ENCODE measurements at places on chromosomes 2 and 18.

DNA sequence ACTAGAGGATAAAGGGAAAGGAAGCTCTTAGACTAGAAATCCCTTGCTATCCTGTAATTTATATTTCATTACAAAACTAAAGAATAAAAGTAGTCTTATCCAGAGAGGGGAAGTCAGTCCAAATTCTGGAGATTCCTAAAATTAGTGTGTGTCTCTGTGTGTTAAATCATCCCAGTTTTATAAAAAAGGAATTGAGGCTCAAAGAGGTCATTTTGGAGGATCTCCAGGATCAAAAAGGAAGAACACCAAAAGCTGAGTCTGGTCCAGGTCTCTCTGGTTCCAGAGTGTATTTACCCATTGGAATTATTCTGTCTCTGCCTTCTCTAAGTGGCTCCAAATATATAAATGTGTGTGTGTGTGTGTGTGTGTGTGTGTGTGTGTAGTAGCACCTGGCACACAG is 166.7 kb downstream of the NRXN1 start:
- no peak for DNase-seq

- no peak for DNase-seq
Observed at GRCh38 chr2:148978026-148978685, 60.3 kb upstream of the LYPD6B start.

DNA sequence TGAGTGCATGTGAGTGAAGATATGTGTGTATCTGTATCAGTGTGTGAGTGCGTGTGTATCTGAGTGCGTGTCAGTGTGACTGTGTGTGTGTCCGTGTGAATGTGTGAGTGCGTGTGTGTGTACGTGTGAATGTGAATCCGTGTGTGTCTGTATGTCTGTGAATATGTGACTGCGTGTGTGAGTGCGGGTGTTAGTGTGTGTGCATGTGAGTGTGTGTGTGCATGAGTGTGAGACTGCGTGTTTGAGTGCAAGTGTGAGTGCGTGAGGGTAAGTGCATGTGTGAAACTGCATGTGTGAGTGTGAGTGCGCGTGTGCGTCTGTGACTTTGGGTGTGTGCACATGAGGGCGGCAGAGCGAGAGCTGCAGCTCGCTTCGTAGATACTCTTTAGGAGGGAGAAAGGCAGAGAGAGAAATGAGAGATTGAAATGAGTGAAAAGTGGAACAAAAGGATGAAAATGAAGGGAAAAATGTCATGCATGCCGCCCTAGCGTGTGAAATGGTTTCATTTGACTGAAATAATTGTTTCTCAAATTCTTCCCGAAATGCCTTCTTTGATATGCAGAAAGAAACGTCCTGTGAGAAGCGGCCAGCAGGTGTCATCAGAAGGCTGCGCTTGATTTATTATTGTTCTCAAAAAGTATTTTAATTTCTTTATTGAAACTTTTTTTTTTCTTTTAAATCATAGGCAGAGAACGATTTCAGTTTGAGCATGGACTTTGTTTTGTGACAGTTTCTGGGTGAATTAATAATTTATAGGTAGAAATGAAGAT is 25.6 kb downstream of the ZNF407 start:
- DNase-seq = no peak

DNA sequence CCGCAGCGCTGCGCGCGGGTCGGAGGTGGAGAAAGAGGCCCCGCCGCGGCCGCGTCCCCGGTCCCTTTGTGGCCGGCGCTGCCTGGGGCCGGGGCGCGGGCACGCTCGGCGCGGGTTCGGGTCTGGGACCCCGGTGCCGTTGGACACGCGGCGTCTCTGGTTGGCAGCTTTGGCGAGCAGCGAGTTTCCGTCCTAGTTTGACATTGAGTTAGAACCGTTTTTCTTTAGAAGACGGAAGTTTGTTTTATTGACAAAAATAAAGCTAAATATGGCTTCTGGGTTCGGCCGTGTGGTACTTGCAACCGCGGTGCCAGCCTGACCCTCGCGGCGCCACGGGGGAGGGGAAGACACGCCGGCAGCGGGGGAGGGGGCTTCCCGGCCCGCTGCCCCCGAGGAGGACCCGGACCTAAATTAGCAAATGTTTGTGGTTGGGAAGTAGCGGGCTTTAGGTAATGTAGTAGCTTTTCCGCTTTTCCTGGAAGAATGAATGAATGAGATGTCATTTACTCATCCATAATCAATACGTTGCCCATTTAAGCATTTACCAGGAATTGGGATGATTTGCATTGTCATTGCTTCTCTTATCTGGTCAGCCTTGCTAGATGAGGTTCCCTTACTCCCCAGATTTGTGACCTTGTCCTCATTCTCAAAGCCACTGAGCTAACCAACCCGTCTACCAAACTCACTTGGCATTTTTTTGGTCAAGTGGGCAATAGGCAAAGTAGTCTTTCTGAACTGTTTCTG is 530 bp downstream of the GALNT1 start:
- peak; percentile 29 for DNase-seq

GRCh38 chr18:69177702-69178101 is 223.0 kb upstream of the DOK6 start:
- no peak for DNase-seq

DNA sequence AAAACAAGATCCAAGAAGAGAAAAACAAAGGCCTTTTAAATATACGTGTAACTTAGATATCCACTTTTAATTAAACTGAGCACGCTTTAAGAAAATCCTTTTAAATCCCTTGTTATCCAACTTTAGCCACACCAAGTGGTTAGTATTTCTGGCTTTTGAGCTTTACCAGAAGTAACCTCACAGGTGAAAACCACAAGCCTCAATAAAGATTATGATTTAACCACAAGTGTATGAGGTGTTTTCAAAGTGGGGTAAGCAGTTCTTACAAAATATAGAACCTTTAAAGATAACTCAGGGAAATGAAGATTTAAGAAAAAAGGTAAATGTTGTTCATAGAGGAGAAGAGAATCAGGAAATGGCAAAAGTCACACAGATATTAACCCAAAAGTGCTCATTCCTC is 58.4 kb upstream of the CDCA7 start:
- DNase-seq = no peak

- peak; percentile 97 for DNase-seq
Observed at GRCh38 chr18:23998820-23999219, 15.7 kb upstream of the TTC39C start.

- no peak for DNase-seq
Observed at GRCh38 chr18:33596178-33596854, 18.3 kb downstream of the ASXL3 start.

DNA sequence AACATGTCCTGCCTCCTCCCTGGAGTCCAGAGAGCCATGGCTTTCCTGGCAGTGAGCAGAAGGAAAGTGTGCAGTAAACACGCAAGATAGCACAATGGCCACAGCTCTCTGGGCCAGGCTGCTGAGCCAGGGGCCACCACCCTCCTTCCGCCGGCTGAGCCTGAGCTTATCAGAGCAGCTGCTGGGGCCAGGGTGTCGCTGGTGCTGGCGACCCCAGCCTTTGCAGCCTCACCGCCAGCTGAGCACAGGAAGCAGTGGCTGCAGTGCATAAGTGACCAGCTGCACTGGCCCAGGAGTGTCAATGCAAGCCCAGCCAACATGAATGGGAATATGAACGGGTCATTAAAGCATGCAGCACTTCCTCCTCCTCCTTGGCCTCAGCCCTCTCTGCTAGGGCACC is 172.0 kb downstream of the ZFP36L2 start:
- DNase-seq = no peak

DNA sequence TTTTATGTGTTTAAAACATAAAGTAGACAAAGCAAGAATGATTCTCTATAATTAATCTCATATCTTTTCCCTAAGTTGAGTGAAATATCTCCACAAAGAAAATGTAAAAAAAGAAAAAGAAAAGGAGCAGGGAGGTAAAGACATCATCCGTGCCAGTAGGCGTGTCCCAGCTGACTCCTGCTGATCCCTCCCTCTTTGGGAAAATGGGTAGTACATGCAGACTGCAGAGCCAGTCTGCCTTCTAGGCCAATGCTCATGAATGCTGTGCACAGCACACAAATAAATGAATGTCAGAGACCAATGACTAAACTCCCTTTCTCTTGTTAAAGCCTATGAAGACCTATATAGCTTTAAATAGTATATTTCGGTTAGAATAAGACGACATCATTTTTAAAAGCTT is 64.7 kb downstream of the RAPH1 start:
- no peak for DNase-seq

DNA sequence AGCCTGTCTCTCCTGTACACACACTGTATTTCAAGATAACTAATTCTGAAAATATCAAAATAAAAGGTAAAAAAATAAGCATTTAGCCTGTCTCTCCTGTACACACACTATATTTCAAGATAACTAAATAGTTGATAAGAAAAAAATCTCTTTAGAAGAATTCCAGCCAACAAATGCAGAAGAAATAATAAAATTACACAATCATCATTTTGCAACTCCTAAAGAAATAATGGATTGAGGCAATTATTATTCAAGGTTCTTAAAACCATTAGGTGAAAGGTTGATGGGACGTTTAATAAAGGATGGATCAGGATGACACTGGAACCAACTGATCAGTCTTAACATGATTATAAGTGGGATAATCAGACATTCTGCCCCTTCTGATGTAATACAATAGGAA is 148.0 kb upstream of the FN1 start:
- DNase-seq = no peak

DNA sequence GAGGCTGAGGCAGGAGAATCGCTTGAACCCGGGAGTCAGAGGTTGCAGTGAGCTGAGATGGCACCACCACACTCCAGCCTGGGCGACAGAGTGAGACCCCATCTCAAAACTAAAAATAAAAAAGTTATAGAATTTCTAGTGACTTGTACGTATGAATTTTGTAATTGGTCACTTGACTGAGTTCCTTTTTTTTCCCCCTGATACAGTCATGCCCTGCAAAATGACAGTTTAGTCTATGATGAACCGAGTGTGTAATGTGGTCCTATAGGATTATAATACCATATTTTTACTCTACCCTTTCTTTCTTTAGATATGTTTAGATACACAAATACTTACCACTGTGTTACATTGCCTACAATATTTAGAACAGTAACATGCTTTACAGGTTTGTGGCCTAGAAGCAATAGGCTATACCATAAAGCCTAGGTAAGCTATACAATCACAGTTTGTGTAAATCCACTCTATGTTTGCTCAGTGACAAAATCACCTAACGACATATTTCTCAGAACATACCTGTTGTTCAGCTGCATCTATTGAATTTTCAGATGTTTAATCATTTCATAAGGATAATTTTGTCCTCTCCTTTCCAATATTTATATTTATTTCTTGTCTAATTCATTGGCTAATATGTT is 25.4 kb downstream of the SOCS6 start:
- no peak for DNase-seq

DNA sequence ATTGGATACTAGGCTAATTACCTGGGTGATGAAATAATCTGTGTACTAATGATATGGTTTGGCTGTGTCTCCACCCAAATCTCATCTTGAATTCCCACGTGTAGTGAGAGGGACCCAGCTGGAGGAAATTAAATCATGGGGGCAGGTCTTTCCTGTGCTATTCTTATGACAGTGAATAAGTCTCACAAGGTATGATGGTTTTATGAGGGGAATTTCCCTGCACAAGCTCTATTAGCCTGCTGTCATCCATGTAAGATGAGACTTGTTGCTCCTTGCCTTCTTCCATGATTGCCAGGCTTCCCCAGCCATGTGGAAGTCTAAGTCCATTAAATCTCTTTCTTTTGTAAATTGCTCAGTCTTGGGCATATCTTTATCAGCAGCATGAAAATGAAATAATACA is 394.1 kb upstream of the SYT4 start:
- no peak for DNase-seq

DNA sequence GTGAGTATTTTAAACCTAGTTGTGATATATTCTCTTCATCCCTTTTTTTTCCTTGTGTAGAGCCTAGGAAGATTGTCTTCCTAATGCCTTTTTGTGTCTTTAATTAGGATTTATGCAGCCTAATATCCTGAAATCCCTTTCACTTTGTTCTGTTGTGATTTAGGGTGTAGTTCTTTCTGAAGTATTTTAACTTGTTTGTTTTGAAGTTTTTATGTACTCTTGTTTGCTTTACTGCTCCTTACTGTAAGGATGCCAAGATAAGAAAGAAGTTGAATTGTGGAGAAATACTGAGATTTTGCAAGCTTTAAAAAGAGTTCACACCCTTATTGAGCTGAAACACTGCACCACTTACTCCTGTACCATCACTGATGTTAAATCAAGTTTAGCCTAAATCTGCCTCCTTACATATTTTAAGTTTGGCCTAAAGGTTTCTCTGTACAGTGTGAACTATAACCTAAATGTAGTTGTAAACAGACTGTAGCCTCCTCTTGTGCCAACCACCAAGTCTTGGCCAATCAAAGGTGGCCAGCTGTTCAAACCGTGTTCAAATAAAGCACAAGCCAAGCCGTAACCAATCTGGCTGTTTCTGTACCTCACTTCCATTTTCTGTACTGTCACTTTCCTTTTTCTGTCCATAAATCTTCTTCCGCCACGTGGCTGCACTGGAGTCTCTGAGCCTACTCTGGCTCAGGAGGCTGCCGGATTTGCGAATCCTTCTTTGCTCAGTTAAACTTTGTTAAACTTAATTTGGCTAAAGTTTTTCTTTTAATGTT is 17.7 kb upstream of the ACOXL start:
- no peak for DNase-seq

DNA sequence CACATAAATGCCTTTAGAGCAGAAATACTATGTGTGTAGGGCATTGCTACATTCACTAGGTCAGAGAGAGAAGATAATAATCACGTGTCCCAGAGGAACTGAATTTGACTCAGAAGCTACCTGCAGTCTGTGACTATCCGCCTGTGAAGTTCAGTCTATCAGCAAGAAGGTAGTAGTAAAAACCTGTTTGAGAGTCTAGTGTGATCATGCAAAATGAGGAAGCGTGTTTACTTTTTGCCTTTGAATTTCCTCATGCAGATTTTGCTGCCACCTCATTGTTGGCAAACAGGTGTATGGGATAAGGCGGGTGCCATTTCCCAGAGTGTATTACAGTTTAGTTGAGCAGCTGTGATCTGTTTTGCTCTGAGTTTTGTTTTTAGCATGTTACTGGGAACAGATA is 403.9 kb upstream of the FANCL start:
- DNase-seq = no peak

DNA sequence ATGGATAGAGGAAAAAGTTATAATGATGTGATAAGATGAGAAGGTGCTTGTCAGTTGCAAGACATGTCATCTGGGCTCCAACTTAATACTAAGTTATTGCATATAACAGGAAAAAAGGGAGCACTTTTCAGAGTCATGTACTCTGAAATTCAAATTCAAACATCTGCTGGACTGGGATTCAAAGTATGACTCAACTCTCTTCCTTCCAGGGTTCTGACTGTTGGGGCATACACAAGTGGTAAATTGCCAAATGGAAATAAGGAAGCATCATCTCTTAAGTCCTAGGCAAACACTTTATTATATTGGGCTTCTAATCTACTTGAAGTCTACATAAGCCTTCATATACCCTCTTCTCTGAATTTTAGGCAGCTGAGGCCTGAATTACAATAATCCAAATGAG is 44.9 kb downstream of the ZBTB14 start:
- DNase-seq = no peak

DNA sequence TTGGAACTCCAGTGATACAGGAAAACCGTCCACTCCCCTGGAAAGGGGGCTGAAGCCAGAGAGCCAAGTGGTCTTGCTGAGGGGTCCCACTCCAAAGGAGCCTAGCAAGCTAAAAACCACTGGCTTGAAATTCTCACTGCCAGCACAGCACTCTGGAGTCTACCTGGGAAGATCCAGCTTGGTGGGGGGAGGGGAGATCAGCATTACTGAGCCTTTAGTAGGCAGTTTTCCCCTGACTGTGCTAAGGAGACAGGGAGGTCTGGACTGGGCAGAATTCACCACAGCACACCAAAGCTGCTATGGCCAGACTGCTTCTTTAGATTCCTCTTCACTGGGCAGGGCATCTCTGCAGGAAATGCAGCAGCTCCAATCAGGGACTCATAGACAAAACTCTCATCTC is 510.7 kb upstream of the LRRTM1 start:
- DNase-seq = no peak

- DNase-seq = no peak
Observed at GRCh38 chr2:44897406-44897805, 44.1 kb upstream of the SIX3 start.

All from NCI-H345 (cell line).